ENCODE measurements at places on chromosomes 11 and 22.

DNA sequence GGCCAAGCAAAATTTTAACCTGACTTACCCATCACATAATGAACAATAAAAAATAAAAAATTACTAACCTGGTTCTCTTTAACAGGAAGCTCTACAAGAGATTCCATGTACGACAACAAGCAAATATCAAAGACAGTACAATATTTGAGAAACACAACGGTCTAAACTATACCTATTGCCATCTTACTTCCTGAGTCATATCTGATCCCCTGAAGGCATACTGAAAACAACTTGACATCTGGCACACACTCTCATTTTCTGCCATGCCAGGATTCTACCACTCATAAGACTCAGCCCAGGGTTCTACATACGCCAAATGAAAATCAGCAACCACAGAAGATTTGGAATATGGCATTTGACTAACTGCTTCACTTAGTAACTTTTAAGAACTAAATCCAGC lies 13.8 kb downstream of the DENND5A start:
- DNase-seq: no peak

GRCh38 chr11:108970221-108970991 lies 305.5 kb downstream of the DDX10 start:
- no peak for DNase-seq

DNA sequence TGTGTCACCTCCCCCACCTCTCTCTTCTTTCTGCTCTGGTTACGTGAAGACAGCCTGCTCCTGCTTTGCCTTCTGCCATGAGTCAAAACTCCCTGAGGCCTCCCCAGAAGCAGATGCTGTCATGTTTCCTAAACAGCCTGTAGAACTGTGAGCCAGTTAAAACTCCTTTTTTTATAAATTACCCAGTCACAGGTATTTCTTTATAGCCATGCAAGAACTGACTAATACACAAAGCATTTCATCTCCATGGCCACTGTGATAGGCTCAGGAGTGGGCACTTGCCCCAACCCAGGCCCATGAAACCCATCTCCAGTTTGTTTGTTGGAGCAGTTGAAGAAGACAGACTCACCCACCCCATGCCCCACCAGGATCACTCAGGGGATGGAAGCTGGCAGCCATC lies 253.3 kb upstream of the ISX start:
- DNase-seq: no peak

GRCh38 chr22:30045494-30045887 lies 34.8 kb upstream of the HORMAD2 start:
- DNase-seq: no peak

- no peak for DNase-seq
Observed at GRCh38 chr11:72851726-72852125, 37.5 kb downstream of the ATG16L2 start.

GRCh38 chr11:16512198-16512898 lies 156.0 kb upstream of the SOX6 start:
- DNase-seq: no peak

DNA sequence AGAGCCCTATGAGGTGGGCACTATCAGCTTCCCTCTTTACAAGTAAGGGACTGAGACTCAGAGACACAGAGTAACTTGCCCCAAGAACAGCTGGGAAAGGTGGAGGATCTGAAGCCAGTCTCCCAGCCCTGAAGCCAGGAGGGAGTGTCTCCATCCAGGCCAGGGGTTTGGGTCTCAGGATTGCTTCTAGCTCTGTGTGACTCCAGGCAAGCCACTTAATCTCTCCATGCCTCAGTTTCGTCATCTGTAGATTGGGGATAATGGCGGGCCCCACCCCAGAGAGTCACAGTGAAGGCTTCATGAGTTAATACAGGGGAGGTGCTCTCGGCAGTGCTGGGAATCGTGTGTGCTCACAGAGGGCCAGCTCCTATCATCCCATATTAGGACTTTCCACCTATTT lies 10.5 kb downstream of the MAP4K2 start:
- DNase-seq: no peak

DNA sequence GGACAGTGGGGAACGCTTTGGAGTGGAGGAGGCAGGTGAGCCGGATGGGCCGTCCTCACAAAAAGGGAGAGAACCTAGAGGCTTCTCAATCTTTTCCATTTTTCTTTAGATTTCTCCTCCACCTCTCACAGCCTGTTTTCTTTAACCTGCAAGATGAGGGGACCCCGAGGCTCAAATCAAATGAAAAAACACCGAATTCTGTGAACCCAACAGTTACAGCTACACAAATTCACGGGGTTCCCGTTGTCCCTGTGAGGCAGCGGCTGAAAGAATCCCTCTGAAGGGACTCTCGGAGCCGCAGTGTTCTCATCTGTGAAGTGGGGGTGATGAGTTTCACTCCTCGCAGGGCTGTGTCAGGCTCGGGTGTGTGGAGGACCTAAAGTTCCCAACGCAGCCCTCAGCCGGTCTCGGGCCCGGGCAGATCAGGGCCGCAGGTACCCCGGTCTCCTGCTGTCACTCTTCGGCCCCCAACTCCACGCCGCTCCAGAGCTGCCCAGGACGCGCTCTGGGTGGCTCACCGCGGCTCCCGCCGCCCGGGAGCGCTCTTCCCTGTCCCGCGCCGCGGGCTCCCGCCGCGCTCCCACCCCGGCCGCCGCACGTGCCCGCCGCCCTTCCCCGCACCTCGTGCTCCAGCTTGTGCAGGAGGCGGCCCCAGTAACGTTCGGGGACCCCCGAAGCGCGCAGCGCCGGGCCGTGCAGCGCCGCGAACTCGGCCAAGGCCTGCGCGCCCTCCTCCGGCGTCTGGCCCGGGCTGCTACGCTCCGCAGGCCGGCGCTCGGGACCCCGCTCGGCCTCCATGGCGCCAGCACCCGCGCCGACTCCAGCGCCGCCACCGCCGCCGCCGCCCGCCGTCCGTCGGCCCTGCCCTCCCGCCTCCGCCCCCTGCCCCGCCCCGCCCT lies at the start of gene TTLL12:
TSS of gene TTLL12 (minus strand) at position 863 of the 899 bp plus-strand sequence. CDS start at position 798, 65 bp downstream.
- no peak for DNase-seq

DNA sequence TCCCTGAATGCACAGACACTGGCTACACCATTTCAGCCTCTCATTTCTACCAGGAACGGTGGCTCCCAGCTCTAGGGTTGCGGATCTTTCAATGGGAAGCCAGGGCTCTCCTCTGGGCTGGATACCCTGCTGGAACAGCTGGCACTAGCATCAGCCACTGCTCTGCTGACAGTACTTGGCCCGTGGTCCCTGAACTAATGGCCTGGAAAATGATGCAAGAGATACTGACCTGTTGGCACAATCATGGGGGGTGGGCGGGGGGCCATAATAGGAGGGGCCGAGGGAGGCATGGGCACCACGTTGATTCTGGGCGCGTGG lies 10.7 kb upstream of the TBC1D10A start:
- no peak for DNase-seq

DNA sequence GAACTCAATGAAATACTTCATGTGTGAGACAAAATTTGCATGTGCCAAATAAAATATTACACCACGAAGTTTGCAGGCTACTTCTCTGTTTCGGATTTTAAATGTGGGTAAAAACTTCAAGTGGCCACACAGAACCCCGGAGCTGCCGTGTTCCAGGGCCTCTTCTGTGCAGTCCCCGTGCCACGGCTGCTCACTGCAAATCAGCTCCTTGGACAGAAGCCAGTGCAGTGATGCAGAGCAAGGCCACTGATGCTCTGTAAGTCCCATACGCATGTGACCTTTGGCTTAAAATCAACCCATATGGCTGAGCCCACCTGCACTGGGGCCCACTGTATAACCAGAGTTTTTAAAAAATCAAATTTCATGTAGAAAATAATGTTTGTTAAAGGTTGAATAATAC lies 1309.4 kb downstream of the TBC1D22A start:
- DNase-seq: no peak

- no peak for DNase-seq
Observed at GRCh38 chr11:303363-303762, 4.0 kb upstream of the IFITM5 start.

All from HFF-Myc (cell line).